Activated CD4-positive, alpha-beta T cell treated with anti-CD3 and anti-CD28 coated beads, Interleukin-2, Interleukin-4, amounts not matched to agents 100 ng/mL and 50 ng/mL, durations not matched to agents 16 hours and 8 hours (primary cell): ENCODE measurements at places on chromosomes 7 and 10.
A peak's percentile ranks its signal among the peaks of the same experiment; 100 is the strongest.

- DNase-seq: no peak
These were observed 40.4 kb downstream of the MTURN start for GRCh38 chr7:30175180-30175579.

- DNase-seq: no peak
These were observed 3.6 kb upstream of the HOXA13 start for GRCh38 chr7:27203365-27203953.

GRCh38 chr7:51214098-51214497 lies 102.5 kb downstream of the COBL start:
- no peak for DNase-seq

DNA sequence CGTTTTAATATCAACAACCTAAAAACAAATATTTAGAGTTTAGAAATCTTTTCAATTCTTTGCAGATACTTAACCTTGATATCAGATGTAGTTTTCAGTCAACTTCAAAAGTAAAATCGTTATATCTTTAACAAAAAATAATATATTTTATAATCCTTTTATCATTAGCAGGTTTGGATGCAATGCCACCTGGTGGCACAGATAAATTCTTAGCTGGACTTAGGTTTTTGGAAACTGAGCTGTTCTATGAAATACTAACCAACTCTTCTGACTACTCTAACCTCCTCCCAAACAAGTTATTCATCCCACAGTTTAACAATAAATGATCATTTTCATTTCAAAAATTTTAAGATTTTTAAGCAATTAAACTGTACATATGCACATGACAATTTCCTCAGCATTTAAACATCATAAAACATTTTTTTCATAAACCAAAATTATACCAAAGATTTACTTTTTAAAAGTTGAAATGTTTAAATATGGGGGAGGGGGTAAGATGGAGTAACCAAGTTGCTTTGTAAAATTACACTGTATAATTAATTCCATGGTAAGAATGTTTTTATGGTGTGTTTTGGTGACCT lies 56.9 kb downstream of the HIBADH start:
- no peak for DNase-seq

- no peak for DNase-seq
These were observed 339.7 kb downstream of the THSD7A start for GRCh38 chr7:11492307-11492706.

DNA sequence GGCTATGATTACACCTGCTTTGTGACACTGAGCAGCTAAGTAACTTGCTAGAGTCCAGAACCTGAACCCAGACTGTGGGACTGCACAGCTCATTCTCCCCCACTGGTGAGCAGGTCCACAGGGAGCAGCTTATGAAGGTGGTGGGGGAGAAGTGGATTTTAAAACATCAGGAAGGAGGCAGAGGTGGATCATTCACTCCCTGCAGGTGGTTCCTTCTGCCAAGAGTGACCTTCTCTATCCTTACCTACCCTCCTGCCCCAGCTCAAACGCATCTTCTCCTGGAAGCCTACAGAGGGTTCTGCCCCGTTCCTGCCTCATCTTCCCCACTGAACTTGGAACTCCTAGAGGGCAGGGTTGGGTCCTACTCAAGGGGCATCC lies 539 bp upstream of the FAM241B start:
- no peak for DNase-seq

DNA sequence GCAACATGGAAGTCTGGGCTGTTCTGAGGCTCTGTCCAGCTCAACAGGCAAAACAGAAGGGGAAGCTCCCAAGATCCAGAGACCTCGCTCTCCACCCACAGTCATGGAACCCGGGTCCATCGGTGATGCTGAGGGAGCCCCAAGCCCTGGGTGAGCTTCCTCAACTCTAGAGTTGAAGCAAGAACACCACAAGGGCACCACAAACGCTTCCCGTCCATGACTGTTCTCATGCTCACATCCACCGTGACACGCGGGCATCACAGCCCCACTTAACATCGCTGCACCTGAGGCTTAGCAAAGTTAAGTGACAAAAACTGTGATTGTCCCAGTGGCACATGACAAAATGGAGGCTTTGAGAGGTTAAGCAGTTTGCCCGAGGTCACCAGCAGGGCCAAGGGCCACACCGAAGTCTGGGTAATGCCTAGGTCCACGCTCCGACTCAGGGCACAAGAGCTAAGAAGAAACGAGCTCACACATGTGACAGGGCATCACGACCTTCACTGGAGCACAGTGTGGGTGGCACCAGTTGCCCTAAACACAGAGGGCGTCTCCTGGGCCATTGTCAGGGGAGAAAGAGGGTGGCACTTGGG lies 110.6 kb downstream of the OAT start:
- DNase-seq: no peak

DNA sequence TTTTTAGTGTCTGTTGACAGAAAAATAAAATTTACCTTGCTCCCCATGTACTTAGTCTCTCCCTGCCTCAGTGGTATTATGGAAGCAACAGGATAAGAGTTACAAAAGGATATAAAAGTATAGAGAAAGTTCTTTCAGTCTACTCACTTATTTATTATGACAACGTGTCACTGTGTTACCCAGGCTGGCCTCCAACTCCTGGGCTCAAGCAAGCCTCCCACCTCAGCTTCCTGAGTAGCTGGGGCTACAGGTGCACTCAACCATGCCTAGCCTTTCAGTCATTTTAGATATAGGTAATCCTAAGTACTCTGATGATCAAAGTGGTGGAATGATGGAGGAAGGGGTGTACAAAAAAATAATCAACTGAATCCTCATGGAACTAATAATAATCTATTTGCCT lies 215.2 kb upstream of the MKLN1 start:
- DNase-seq: no peak

DNA sequence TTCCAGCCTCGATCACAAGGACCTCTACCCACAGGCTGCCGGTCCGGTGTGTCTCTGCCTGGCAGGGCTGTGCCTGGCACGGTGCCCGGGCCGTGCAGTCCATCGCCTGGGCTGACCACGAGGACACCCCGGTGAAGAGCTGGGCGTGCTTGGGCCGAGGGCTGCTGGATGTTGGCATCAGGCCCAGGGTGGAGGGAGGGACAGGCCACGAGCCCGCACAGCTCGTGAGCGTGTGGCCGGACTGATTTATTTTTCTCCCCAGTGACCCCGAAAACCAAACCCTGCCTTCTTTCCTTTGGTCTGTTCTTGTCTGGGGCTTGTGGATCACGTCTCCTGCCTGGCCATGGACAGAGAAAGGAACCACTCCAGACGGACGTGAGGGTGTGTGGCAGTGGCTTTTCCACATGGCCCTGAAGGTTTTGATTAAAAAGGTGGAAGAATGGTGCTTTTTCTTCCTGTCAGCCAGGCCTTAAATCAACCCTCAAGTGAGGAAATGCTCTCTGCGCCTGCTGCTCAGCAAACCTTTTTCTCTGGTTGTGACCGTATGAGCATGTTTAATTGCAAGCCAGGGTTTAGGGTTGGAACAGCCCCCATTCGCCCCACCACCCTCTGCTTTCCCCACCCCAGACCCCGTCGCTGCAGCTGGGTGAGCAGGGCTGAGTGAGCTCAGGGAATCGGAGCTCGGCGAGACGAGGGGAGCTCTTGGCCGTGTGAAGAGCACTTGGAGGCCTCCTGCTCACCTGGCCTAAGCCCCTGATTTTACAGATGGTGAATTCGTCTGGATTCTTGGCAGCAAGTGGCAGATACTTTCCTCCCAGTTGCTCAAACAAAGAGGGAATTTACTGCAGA lies 130.1 kb downstream of the RGS10 start:
- DNase-seq: no peak

GRCh38 chr7:50594734-50595485 lies 29.7 kb upstream of the DDC start:
- peak; percentile 85 for DNase-seq

GRCh38 chr7:136086712-136087111 lies 109.6 kb upstream of the MTPN start:
- DNase-seq: no peak

DNA sequence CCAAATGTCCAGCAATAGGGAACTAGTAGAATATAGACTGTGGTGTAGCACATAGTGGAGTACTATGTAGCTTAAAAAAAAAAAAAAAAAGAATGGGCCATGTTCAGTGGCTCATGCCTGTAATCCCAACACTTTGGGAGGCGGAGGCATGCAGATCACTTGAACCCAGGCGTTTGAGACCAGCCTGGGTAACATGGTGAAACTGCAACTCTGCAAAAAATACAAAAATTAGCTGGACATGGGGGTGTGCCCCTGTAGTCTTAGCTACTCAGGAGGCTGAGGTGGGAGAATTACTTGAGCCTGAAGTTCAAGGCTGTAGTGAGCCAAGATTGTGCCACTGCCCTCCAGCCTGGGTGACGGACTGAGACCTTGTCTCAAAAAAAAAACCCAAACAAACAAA lies 64.4 kb downstream of the CHN2 start:
- no peak for DNase-seq

- no peak for DNase-seq
These were observed 22.4 kb downstream of the DPYSL4 start for GRCh38 chr10:132209130-132209529.

GRCh38 chr7:1727812-1728570 lies 57.9 kb downstream of the ELFN1 start:
- DNase-seq: no peak

DNA sequence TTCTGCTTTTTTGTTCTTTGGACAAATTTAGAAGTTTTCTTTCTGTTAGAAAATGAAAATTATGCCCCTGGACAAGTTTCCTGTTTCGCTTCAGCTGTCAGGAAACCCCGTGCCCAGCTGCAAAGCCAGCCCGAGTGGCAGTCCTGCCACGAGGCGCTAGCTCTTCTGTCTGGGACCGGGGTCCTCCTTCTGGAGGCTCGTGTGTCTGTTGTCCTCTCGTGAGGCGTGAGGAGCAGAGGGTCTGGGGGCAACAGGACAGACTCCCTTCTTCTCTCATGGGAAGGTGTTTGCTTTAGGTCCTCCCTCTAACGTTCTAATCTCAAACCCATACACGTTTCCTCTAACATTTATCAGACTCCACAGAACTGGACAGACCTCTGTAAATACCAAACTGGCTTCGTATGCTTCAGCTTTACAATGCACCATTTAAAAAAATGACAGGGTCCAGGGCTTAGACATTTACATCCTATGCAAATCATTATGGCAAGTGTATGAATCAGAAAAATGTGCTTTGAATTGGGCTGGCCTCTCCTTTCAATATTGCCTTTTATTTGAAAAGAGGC lies 184.5 kb upstream of the SHH start:
- DNase-seq: no peak

DNA sequence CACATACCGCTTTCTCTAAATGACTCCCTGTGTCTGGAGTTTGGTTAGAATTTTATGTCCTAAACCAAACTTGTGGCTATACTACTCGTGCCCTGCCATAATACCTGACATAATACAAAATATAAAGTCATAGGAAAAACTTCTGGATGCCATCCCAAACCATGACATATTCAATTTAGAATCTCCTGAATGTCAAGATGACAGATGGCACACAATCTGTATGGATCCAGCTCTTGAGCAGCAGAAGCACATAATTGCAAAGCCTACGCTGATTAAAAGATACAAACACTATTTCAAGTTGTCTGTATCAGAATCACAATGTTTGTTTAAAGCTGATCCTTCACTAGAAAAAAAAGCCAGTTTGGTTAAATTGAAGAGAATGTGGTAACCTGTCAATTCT lies 22.4 kb upstream of the CDC14C start:
- no peak for DNase-seq

- DNase-seq: no peak
These were observed 134.1 kb downstream of the ADCYAP1R1 start for GRCh38 chr7:31186202-31186601.

GRCh38 chr10:86779220-86780017 lies 23.0 kb downstream of the BMPR1A start:
- DNase-seq: no peak

GRCh38 chr7:78499283-78499682 lies 700.7 kb downstream of the PHTF2 start:
- no peak for DNase-seq

DNA sequence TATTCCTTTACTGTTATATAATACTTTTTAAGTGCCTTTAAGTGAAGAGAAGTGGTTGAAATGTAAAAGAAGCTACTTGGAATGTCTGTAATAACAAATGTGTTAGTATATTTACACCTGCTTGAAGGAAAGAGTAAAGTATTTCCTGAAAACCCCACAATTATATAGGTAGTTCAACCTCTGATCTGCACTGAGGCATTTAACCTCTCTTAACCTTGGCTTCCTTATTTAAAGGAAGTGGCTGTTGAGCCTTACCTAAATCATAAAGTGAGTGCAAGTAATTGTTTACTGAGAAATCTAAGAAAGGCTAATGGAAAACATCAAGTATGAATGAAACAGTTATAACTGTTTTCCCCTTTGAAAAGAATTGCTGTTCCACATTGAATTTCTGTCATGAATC lies 294.5 kb downstream of the ADK start:
- DNase-seq: no peak

- no peak for DNase-seq
These were observed 128.9 kb downstream of the IMMP2L start for GRCh38 chr7:111433426-111433825.

DNA sequence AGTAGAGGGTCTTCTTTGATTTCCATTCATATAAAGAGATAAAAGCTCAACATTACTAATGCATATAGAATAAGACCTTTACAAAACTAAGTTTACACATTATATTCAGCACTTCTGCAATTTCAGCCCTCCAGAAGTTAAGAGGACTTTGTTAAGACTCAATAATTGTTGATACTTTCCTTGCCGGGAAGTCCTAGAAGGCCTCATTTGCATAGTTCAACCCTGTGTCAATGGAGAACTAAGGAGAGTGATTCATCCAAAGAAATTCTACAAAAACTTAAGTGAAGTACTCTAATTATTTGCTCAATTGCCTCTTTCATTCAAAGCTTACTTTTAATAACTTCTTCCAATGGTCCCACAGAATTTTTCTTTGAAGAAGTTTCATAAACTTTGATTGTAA lies 1060.3 kb upstream of the CELF2 start:
- no peak for DNase-seq

- no peak for DNase-seq
These were observed 43.8 kb upstream of the STMP1 start for GRCh38 chr7:135618510-135618909.
